ENCODE measurements at places on chromosomes 7 and 10.

DNA sequence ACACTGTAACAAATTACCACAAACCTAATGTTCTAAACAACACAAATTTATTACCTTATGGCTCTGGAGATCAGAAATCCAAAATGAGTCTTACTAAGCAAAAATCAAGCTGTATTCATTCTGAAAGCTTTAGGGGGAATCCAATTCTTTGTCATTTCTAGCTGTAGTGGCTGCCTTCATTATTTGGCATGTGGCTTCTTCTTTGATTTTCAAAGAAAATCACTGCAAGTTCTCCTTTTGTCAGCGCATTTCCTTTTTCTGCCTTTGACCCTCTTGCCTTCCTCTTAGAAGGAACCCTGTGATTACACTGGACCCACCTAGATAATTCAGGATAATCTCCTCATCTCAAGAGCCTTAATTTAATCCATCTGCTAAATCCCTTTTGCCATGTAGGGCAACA lies 36.9 kb downstream of the ZPBP start:
- DNase-seq = no peak

- DNase-seq = no peak
Measured at GRCh38 chr7:160958-161725, 31.2 kb upstream of the FAM20C start.

GRCh38 chr10:89662596-89662995 lies 17.6 kb upstream of the PANK1 start:
- no peak for DNase-seq

DNA sequence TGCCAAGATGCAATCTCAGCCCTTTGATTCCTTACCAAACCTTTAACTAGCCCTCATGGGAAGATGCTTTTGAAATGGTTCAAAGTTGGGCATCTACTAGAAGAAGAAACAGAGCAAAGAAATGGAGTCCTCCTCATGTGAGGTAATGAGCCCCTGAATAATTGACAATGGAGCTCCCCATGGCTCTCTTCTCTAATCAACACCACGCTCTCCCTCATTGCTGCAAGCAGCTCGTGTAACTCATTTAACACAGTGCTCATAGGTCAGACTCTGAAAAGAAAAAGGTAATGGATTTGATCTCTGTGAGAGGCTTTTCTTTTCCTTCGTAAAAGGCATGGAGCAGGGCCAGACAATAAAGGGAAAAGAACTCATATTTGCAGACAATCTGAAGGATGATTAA lies 312.8 kb downstream of the PHTF2 start:
- no peak for DNase-seq

DNA sequence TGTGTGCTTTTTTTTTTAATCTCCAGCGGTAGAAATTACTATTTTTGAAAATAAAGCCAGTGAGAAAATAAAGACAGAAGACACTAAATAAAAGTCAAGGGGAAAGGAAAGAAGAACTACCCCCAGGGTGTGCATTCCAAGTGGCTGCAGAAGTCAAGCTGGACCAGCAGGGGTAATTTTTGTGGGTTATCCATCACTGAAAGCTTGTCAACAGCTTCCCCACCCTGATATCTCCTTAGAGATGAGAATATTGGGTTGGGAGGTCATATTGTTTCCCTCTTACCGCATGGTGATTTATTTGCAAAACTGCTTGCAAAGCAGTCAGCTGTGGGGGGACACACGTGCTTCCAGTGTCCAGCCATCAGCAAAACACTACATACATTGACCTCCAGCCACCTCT lies 46.4 kb downstream of the FAM107B start:
- no peak for DNase-seq
